MV-4-11 (cell line): ENCODE measurements at places on chromosomes 13 and 19.

DNA sequence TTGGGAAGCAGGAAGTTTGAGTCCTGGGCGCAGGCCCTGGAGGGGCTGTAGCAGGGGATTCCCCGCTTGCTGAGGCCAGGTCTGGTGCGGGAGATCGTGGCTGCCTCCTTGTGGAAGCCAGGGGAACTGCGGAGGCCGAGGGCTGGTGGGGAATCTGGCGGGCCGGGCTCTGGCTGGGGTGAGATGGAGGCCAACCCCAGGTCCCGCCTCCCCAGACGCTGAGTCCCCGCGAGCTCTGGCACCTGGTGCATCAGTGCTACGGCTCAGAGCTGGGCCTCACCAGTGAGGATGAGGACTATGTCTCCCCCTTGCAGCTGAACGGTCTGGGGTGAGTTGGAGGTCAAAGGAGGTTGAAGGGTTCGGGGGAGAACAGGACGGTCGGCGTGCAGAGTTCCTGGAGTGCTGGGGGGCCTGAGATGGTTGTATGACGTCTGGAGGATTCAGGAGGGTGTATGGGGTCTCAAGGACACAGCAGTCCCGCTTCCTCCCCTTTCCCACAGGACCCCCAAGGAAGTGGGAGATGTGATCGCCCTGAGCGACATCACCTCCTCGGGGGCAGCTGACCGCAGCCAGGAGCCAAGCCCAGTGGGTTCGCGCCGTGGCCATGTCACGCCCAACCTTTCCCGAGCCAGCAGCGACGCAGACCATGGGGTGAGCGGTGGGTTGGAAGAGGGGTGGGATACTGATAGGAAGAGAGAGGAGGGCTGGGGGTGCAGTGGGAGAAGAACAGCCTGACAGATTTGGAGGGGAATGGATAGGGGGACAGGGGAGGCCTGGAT, 13.1 kb downstream of the GRAMD1A start:
- peak; percentile 53 for DNase-seq

DNA sequence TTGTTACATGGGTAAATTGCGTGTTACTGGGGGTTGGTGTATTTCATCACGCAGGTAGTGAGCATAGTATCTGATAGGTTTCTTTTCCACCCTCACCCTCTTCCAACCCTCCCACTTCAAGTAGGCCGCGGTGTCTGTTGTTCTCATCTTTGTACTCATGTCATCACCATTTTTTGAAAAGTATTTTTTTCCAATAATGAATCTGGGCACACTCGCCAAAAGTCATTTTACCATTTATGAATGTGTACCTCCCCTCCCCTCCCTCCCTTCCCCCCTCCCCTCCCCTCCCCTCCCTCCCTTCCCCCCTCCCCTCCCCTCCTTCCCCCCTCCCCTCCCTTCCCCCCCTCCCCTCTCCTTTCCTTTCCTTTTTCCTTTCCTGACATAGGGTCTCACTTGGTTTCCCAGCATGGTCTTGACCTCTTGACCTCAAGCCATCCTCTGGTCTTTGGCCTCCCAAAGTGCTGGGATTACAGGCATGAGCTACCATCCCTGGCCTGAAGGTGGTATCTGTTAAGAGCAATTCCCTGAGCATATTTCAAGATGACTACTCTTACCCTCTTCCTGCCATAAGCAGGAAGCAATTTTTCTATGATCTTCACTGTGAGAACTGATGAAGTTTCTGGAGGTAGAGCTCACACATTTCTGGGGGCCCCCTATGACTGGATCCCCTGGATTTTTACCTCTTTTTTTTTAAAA, 15.7 kb downstream of the ZNF627 start:
- DNase-seq = no peak

GRCh38 chr19:3374369-3375112, 8.2 kb downstream of the NFIC start:
- DNase-seq = no peak

- no peak for DNase-seq
Measured at GRCh38 chr13:22193070-22193469, 522.2 kb downstream of the FGF9 start.

DNA sequence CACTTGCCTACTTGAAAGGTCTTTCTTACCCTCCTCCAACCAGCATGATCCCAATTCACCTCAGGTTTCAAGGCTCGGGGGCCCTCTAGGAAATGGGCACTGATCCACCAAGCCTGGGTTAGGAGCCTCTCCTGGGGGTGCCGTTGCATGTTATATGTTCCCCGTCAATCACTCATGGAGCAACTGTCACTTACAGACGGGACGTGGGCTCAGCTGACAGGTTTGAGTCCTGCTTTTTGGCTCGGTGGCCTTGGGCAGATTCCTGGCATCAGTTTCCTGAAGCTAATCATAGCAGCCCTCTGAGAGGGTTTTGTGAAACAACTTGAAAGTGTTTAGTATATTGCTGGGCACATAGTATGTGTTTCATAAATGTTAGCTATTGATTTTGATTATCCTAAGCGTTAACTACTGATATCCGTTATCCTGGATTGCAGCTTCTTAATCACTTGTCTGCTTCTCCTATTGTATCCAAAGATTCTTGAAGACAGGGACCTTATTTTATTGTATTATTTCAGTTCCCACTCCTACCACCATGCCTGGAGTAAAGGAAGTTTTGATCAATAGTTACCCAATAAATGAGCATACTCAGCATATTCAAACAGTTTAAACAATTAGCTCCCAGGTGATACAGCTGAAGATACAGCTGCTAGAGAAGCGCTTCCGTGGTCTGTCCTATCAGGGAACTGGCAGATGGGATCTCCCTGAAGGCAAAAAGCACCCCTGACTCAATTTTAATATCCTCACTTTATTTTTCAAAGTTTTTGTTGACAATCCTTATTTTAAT, 57.9 kb downstream of the RFC3 start:
- DNase-seq = no peak

- peak; percentile 100 for DNase-seq
Measured at GRCh38 chr19:16139752-16140151, 3.7 kb upstream of the HSH2D start.

DNA sequence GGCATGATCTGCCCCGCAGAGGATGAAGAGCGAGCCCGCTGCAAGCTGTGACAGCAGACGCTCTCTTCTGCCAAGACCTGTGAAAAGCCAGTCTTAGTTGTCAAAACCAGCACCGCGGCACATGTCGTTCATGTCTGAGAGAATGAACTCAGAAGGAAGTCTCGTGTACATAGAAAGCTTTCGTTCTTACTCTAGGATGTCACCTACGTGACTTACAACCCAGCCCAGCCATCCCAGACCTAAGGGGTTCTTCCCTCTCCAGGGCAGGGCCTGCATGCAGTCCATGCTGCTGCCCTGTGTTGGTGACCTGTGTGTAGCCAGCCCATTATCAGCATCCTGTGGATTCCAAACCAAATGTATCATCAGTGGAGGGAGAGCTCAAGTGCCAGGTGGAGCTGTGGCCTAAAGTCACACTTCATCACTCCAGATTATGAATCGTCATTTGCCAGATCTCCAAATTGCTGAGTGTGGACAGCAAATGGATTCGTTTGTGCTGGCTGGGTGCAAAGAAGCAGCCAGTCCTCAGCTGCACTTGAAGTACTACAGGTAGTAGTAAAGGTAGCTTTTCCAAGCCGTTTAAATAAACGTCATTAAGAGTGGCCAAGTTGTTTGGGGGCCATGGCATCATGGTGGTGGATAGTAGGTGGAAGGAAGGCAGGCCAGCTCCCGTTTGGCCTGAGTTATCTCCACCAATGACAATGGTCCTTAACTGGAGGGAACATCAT, 73.9 kb upstream of the GPR183 start:
- DNase-seq = no peak

- DNase-seq = no peak
Measured at GRCh38 chr13:55617241-55617640, 1523.5 kb upstream of the PRR20A start.

GRCh38 chr19:2087621-2088100, 8.5 kb downstream of the MOB3A start:
- DNase-seq = peak; percentile 87

DNA sequence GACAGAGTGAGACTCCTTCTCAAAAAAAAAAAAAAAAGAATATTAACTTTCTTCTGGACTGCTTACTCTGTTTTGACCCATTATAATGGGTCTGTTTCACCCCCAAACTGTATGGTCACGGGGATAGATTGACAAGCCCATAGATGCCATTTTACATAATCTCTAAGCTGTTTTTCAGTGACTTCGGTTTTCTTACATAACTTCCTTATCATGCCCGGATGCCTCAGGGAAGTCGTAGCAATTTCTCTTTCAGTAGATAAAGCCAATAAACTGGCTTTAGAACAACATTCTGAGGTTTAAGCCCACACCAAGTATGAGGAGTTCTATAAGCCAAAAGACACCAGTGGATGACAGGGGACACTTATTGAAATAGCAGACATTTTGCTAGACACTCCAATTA, 5.9 kb upstream of the ZNF254 start:
- DNase-seq = peak; percentile 20

DNA sequence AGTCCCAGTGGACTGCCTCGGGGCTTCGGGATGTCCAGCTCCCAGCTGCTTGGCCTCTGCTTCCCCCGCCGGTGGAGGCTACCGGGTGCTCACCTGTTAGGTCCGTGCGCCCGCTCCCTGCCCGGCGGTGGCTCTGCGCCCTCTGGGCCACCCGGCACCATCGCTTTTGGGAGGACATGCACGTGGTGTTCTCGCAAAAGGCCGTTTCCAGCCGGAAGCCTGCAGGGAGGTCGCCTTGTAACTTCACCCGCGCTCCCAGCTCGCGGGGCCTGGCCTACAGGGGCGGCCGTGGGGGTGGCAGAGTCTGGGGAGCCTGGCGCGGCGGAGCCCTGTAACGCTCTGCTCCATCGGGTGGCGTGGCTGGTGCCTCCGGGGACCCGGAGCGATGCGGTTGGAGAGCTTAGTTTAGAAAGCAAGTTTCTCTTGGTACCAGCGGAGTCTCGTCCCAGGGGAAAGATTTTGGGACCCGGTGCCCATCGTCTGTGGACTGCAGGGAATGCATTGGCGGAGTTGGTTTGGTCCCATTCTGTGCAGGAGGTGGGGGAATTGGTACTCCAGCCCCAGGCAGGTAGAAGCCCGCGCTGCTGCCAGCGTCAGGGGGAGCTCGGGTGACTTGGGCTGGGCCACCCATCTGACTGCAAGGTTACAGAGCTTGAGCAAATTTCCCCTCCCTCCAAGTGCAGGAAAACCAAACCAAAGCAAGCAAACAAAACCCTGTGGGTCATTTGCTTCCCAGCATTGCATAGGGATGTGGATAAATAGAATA, 673 bp downstream of the SPATA13 start:
- DNase-seq = no peak

DNA sequence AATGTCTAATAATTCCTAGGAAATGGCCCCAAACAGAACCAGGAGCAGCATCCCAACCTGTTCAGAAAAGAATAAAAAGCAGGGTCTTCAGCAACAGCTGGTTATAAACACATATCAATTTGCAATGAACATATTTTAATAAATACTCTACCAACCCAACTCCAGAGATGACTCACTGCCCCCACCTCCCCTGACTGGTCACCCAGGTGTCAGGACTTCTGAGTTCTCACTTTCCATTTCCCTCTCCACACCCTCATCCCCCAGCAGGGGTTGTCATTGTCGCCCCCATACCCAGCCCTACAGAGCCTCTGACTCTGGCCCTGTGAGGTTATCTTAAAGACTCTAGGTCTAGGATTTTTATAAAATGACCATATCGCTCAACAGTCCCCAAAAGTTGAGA, 6.9 kb downstream of the SERPINE3 start:
- no peak for DNase-seq

DNA sequence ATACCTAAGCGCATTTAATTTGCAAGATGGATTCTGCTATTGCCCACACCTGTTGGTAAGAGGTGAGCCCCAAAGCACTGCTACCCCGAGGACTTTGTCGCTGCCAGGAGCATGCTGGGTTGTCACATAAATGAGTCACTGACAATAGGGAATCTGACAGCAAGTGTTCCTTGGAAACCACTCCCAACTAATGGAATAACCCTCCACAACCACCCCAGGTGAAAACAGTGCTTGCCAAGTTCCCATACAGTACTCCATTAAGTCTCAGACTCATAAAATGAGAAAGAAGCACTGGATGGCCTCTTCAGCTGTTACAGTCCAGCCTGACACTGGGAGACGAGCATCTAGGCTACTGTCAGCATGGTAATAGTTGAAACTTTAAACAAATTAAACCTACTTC, 108.6 kb downstream of the EFNB2 start:
- no peak for DNase-seq

GRCh38 chr19:28876609-28877123, 336.3 kb downstream of the UQCRFS1 start:
- no peak for DNase-seq

- DNase-seq = peak; percentile 97
Measured at GRCh38 chr13:101258071-101258470, 158.2 kb downstream of the NALCN start.

GRCh38 chr13:55366676-55367075, 1774.0 kb upstream of the PRR20A start:
- DNase-seq = no peak

DNA sequence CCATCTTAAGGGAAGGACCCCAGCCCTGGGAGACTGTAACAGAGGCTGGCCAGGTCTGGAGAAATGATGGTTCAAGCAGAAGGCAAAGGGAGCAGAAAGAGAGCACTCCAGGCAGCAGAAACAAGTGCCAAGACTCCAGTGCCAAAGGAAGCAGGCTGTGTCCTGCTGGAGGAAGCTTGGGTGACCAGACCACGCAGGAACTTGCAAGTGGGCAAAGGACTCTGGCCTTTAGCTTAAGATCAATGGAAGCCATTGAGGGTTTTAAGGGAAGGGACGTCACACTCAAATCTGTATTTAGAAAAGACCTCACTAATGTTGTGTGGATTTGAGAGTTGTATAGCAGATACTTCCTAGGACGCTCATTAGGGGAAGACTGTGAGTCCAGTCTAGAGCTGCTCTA, 95.5 kb downstream of the MIPEP start:
- DNase-seq = no peak

GRCh38 chr13:23572836-23573235, 2.6 kb downstream of the TNFRSF19 start:
- DNase-seq = no peak

DNA sequence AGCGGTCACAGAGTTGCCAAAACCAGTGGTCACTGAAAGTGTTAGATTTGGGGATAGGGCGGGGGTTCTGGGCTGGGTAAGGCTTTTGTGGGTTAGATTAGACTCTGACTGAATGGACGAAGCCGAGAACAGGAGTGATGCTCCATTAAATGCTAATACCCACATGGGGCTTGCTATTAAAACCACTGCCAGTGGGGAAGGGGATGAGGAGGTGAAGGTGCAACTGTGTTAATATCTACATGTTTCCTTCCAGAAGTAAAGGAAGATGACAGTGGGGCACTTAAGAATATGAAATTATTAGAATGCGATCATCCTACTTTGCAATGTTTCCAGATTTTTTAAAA, 573 bp upstream of the ZNF614 start:
- no peak for DNase-seq
